ENCODE measurements at places on chromosomes 1 and 21.

DNA sequence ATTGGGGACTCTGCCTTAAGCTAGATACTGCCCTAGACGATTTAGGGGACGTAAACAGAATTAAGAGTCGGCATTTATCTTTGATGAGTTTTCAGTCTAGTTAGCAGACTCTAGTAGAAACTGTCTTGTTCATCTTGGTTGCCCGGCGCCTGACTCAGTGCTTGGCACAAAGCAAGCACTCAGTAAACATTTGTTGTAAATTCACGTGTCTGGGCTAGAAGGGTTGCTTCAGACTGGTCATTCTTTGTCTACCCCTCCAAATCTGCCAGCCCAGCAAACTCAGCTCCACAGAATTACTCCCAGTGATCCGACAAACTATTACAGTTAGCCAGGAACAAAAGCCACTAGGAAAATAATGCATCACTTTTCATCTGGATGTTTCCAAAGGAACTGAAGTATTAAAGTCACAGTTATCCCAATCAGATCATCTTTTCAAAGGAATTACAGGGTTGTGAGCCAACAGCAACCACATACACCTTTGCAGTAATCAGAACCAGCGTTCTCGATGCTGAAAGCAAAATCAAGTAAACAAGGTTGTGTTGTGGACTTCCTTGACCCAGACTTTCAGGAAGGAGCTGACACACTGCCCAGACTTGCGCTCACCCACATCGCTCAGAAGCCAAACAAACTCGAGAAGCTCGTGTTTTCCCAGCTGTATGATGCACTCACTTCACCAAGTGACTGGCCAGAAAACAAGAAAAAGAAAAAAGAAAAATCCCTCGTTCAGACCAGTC is 66.5 kb upstream of the GADD45A start:
- DNase-seq, result no peak

GRCh38 chr1:30741239-30741894 is 16.2 kb downstream of the LAPTM5 start:
- DNase-seq, result no peak

DNA sequence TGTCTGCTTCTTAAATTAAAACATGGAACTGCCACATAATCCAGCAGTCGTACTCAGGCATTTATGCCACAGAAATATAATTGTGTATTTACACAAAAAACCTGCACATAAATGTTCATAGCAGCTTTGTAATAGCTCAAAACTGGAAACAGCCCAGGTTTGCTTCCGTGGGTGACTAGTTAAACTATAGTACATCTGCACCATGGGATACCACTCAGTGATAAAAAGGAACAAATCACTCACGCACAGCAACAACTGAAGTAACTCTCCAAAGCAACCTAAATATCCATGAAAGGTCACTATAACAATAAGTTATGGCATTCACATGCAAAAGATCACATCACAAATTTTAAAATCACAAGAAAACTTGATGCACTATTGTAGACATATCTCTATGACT is 64.4 kb downstream of the KCNT2 start:
- no peak for DNase-seq

DNA sequence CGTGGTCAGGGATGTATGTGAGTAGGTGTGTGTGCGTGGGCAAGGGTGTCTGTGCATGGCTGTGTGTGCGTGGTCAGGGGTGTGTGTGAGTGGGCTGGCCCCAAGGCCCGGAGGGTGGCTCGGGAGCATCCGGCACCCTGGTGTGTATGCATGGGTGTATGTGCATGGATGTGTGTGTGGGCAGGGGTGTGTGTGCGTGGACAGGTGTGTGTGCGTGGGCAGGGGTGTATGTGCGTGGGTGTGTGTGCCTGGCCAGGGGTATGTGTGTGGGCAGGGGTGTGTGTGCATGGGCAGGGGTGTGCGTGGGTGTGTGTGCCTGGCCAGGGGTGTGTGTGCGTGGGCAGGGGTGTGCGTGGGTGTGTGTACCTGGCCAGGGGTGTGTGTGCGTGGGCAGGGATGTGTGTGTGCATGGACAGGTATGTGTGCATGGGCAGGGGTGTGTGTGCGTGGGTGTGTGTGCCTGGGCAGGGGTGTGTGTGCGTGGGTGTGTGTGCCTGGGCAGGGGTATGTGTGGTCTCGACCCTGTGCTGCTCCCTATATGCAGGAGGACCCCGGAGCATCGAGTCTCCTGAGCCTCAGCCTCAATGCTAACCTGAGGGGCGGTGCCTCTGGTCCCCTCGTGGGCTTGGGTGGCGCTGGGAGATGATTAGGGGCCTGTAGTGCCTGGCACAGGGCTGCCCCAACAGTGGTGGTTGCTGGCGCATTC is 16.3 kb downstream of the ARHGEF16 start:
- no peak for DNase-seq

- DNase-seq, result no peak
Observed at GRCh38 chr1:175919001-175919400, 175.6 kb upstream of the TNR start.

- DNase-seq, result no peak
Observed at GRCh38 chr21:43596616-43597015, 62.7 kb downstream of the HSF2BP start.

- no peak for DNase-seq
Observed at GRCh38 chr21:45297329-45297728, 9.6 kb upstream of the POFUT2 start.

GRCh38 chr1:156452907-156453306 is 47.7 kb downstream of the MEF2D start:
- DNase-seq, result no peak

DNA sequence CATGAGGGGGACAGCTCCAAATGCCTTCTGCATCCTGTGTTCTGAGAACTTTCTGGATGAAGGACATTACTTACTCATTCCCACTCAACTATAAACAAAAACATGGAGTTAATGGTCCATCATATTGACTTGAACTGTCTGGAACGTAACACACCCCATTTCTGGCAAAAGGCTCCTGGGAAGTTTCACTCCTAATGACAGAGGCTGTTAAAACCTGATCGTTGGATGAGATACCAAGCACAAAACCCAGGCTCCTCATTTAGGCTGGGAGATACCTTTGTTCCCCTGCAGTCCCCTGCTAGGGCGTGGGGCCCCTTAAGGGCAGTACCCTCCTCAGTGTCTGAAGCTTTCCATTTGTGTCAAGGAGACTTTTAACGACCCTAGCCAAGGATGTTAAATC is 78.9 kb downstream of the RHOU start:
- DNase-seq, result no peak

- DNase-seq, result no peak
Observed at GRCh38 chr1:177302357-177303044, 131.7 kb downstream of the BRINP2 start.

- no peak for DNase-seq
Observed at GRCh38 chr1:203622486-203622885, 4.1 kb upstream of the ATP2B4 start.

- no peak for DNase-seq
Observed at GRCh38 chr1:40659649-40659947, 5.9 kb downstream of the RIMS3 start.

DNA sequence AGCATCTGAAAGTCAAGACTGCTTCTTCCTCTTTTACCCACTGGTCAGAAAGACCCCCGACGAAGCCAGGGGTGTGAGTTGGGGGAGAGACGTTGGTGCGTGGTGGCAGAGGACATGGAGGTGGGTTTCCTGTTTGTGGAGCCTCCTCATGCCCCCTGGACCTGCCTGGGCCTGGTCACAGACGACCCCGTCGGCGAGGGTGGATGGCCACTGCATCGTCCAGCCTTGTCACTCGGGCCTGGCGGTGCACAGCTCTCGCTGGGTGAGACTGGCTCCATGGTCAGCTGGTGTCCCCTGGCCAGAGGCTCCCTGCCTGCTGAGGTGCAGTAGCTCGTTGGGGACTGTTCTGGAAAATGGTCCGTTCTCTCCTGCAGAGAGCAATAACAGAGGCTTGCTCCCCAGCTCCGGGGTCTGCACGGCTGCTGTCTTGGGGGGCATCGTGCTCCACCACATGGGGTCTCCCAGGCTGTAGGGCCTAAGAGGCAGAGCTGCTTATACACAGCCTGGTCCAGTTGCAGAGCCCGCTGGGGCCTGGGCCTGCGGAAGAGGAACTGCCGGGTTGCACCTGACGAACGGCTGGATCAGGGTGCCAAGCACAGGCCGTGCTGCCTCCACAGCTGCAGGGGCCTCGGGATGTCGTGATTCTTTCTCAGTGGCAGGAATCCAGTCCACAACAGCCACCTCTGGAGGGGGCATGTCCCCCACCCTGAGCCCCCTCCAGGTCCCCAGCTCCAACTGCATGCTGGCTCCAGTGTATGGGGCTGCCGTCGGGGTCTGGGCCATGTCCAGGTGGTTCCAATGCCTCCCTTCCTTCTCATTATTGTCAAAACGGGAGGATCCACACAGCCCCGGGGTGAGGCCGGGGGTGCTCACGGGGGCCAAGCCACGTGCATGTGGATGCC is 18.0 kb upstream of the ACTRT2 start:
- no peak for DNase-seq

DNA sequence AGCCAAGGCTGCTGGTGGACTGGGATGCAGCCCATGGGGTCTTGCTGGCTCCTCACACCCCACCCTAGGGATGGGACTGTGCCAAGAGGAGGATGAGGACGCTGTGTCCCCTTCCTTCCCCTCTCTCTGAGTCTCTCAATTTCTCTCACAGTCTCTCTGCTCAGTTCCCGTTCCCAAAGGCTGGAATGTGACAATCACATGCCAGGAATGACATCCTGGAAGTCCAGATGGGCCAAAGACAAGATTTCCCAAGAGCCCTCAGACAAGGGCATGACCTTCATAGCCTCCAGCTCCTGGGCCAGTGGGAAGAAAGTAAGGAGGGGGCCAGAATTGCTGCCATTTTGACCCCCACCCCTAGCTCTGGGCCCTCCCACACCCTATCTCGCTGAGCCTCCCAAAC is 7.6 kb upstream of the CDCP2 start:
- DNase-seq, result no peak

- DNase-seq, result no peak
Observed at GRCh38 chr1:221227872-221228337, 348.7 kb downstream of the HLX start.

GRCh38 chr1:156295391-156295947 is at the start of gene GLMP:
Gene GLMP, minus strand, starts transcription at chr1:156295679. Its CDS starts 34 bp downstream, at chr1:156295645.
- DNase-seq, result peak; percentile 41

- DNase-seq, result peak; percentile 63
Observed at GRCh38 chr1:10867138-10867721, 70.8 kb upstream of the CASZ1 start.

- DNase-seq, result no peak
Observed at GRCh38 chr1:153888533-153888932, 34.2 kb downstream of the GATAD2B start.

- DNase-seq, result no peak
Observed at GRCh38 chr1:215263636-215264035, 181.1 kb downstream of the KCNK2 start.

GRCh38 chr1:206014601-206015000 is 9.1 kb downstream of the CTSE start:
- no peak for DNase-seq

GRCh38 chr1:229094476-229095311 is 176.2 kb upstream of the RAB4A start:
- DNase-seq, result no peak

- no peak for DNase-seq
Observed at GRCh38 chr1:235644693-235645305, 4.8 kb downstream of the GNG4 start.

- no peak for DNase-seq
Observed at GRCh38 chr21:45093035-45093532, 18.7 kb downstream of the ADARB1 start.

DNA sequence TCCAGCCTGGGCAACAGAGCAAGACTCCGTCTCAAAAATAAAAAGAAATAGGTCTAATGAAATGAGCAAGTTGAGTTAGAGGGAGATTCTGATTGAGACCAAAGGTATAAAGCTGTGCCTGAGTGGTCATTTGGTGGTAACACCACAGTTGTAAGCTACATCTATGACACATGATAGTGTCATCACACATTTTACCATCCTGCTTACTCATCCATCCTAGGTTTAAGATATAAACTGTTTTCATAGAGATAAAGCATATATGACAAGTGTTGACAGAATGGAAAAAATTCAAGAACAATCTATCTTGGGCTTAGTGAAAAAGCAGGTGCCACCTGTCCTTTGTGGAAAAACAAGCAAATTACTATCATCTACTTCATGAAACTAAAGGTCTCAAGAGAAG is 7.1 kb upstream of the CFAP141 start:
- no peak for DNase-seq

DNA sequence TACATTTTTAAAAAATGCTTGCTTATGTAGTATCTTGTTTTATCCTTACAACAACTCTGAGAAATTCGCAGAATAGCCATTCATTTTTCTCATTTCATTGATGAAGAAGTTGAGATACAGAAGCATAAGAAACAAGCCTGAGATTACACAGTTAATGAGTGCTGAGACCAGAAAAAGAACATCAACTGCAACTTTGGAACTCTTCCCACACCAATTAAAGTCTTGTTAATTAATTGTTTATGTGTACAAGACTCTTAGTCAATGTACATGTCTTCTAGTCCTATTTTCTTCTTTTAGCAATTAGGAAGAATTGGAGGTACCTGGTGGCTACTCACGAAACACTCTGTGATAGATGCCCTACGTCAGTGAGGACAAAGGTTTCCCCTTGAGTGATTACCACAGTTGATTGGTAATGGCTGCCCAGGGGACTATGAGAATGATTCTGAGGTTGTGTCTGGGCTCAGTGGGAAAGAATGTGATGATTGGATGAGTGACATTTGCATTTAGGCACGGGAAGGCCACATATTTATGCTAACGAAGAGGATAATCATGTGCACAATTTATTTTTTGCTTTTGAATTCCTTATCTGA is 187.4 kb upstream of the KCNK2 start:
- DNase-seq, result no peak

DNA sequence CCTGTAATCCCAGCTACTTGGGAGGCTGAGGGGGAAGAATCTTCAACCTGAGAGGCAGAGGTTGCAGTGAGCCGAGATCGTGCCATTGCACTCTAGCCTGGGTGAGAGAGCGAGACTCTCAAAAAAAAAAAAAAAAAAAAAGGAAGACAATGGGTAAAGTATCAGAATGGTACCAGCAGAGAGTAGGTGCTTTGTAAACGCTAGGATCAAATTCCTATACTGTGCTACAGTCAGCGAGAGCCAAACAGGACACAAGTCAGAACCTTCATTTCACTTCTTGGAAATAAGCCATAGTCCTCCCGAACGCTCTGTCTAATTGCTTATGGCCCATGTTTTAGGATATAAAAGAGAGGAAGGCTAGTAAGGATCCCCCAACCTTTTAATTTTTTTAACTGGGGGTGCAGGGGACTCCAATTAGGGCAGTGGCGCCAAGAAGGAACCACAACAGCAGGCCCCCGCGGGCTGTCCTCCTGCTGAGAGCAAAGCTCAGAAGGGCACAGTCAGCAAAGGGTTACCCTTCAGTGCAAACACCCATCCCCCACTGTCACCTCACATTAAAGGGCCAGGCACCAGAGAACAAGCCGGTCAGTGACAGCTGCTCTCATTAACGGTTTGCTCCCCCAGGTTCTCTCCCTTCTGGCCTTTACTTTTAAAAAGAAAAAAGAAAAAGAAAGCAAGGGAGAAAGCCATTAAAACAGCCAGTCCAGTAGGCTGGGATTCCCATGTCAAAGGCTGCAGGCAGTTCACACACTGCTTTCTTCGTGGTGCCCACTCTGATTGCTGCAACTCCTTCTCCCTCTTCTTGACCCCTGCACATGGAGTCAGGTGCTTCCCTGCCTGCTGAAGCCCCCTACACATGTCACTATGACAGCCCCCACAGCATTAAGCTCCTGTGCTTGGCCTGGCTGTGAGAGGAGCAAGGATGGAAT is 69.4 kb downstream of the PLPP3 start:
- DNase-seq, result no peak

- no peak for DNase-seq
Observed at GRCh38 chr1:172270605-172271004, 149.9 kb upstream of the C1orf105 start.

GRCh38 chr1:247303216-247303615 is 28.5 kb downstream of the ZNF496 start:
- no peak for DNase-seq

- no peak for DNase-seq
Observed at GRCh38 chr21:22885614-22886013, 1887.4 kb downstream of the NCAM2 start.

All from activated T-cell treated with anti-CD3 and anti-CD28 coated beads for 1 hour (primary cell).